ENCODE measurements at places on chromosomes 12 and 14.

GRCh38 chr12:5912437-5913334 lies 32.4 kb downstream of the ANO2 start:
- DNase-seq: no peak

DNA sequence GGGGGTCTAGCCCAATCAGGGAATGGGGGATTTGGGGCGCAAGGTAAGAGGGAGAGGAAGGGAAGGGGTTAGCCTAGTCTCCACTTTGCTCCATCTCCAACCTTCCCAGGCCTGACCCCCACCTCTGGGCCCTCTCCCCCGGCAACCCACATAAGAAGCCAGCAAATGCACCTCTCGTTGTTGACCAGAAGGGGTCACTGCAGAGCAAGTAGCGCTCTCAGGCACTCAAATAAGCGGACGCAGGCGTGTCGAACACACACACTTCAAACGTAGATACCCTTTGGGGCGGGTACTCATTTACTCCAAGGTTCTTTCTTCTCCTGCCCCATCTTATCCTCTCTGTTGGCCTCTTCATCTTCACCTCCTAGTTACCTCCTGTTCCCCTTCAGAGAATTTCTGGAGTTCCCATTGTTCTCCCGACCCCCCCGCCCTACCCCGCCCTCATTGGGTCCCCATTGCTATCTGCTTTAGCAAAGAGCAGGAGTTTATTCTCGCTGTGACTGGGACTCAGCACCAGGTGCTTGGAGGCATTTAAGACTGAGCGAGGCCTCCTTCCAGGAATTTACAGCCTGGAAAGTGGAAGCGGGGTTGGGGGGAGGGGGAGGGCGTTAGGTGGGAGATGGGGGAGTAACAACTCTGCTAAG lies 1.5 kb upstream of the SRRM4 start:
- DNase-seq: no peak

- DNase-seq: no peak
These were observed 123.9 kb upstream of the CCDC198 start for GRCh38 chr14:57617510-57617909.

- DNase-seq: peak; percentile 67
These were observed 30.6 kb upstream of the RPLP0 start for GRCh38 chr12:120231316-120232011.

- no peak for DNase-seq
These were observed 7.4 kb downstream of the ITGB7 start for GRCh38 chr12:53199700-53200099.

DNA sequence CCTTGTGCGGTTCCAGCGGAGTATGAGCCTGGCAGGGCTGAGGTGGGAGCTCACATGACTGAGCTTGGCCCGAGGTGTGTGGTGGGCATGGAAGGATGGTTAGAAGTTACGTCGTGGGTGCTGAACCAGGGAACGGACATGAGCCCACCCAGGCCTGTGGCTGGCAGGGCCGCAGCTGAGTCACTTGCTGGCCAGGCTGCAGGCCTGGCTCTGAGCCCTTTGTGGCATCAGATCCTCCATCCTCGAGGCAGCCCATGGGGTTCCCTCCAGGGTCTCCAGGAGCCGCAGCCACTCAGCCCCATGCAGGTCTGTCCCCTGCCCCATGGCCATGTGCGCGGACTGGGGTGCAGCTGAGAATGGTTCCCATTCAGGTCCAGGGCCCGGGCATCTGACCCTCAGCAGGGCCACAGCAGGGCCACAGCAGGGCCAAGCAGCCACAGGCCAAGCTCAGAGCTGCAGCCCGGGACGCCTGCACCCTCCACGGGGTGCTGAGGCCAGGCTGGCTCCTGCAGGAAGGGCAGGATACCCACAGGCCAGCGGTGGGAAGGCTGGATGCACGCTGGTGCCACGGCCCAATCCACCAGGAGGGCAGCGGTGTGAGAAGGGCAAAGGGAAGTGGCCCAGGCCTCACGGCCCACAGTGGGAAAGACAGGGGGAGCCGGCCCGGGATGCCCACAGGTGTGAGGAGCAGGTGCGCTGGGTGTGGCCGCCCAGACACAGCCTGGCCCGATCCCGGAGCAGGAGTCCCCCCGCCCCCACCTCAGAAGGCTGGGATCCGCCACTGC lies 26.3 kb upstream of the ULK1 start:
- DNase-seq: no peak

GRCh38 chr12:56299308-56299852 lies 750 bp downstream of the CS start:
- no peak for DNase-seq

DNA sequence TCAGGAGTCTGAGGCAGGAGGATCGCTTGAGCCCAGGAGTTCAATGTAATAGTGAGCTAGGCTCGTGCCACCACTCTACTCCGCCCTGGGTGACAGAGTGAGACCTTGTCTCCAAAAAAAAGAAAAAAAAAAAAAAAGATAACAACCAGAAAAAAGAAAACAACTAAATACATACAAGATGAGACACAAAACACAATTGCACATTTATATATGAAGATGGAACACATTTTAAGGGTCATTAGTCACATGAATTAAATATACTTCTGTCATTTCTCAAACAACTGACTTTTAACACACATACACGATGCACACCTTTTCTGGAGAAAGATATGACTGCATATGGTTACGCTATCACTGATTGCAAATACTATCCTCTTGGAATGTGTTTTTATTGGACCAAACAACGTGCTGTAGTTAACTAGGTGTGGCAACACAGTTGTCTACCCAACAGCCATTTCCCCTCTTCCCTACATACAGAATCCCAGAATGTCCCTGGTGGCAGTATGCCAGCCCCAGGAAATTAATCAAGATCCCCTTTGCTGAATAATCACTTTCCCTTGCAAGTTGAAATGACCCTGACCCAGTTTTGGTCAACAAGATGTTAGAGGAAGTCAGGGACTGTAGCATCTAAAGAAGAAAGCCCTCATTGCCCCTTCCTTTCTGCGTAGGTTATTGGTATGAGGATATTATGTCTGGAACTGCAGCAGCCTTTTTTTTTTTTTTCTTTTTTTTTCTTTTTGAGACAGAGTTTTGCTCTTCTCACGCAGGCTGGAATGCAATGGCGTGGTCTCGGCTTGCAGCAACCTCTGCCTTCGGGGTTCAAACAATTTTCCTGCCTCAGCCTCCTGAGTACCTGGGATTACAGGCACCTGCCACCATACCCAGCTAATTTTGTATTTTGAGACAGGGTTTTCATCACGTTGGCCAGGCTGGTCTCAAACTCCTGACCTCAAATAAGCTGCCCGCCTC lies 5.6 kb upstream of the MYL6B start:
- no peak for DNase-seq

GRCh38 chr14:53346988-53347387 lies 193.9 kb upstream of the DDHD1 start:
- DNase-seq: no peak

DNA sequence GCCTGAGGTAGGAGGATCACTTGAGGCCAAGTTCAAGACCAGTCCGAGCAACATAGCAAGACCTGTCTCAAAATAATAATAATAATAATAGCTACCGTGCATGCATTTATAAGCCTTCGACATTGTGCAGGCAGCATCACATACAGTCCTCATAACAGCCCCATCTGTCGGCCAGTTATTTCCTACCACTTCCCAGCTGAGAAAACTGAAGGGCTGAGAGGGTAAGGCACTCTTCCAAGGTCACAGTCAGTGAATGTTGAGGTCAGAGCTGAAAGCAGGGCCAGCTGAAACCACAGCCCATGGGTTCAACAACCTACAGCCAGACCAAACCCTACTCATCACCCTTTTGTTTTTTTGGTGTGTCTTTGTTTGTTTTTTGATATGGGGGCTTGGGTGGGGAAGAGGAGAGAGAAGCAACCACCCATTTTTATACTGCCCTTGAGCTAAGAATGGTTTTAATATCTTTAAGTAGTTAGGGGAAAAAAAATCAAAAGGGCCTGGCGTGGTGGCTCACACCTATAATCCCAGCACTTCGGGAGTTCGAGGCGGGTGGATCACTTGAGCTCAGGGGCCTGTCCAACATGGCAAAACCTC lies 16.8 kb upstream of the ITPK1 start:
- DNase-seq: no peak

- DNase-seq: no peak
These were observed 264.7 kb upstream of the PRICKLE1 start for GRCh38 chr12:42854208-42854607.

DNA sequence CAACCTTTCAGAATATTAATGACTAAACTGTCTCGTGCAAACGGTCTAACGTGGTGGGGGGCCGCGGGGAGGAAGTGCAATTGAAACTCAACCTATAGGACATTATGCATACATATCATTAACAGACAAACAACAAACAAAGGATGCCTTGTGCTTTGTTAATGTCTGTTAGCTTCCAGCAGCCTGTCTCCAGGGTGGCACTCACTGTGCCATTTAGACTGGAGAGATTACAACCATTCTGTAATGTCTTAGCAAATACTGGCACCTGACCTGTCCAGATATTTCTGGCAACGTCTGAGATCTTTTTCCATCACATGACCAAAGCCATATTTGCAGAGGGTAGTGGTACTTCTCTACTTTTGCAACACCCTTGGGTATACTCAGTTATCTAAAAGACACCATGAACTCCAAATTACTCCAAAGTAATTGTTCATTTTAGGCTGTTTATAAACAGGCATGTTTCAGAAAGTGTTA lies 11.6 kb downstream of the BHLHE41 start:
- DNase-seq: no peak

- no peak for DNase-seq
These were observed 57.0 kb downstream of the ZNF664 start for GRCh38 chr12:124030008-124030407.

DNA sequence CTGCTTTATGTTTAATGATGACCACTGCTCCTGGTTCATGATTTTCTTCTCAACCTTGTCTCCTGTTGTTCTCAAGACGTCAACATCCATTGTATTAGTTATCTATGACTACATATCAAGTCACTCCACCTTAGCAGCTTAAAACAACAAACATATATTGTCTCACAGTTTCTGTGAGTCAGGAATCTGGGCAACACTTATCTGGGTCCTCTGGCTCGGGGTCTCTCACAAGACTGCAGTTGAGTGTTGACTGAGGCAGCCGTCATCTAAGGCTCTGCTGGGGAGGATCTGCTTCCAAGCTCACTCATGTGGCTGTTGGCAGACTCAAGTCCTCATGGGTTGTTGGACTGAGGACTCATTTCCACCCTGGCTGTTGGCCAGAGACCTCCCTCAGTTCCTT lies 27.3 kb upstream of the FRS2 start:
- no peak for DNase-seq

GRCh38 chr12:105018012-105018411 lies 31.9 kb downstream of the NOPCHAP1 start:
- no peak for DNase-seq

GRCh38 chr12:94762943-94763342 lies 112.6 kb upstream of the TMCC3 start:
- DNase-seq: no peak

- DNase-seq: no peak
These were observed 32.4 kb downstream of the CCDC59 start for GRCh38 chr12:82325540-82326336.

DNA sequence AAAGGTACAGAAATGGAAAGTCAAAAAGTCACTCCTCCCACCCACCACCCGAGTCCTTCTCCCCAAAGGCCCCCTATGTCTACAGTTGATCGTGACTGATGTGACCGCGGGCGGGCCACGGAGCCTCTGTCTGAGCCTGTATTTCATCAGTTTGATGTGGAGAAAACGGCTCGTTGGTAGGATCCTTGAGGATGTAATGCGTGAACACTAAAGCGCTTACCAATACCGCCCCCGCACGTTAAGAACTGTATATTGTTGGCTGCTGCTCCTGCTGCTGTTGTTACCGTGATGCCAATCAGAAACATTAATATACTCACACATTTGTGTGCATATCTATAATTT lies 24.6 kb upstream of the UBC start:
- DNase-seq: no peak

DNA sequence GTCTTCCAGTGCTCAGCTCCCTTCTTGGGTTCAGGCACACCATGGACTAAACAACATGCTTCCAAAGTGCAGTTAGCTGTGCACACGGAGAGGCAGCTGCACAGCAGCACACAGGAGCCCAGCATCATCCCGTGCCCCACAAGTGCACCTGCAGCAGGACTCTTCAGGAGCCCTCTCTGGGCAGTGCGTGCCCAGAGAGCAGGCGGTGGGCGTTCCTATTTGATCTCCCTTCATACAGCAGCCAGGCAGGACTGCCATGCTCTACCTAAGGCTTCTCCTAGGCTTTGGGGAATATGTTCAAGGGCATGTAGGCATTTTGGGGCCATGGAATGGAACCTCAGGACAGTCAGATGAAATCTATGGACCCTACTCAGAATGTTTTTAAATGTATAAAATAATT lies 35.5 kb downstream of the ANO2 start:
- no peak for DNase-seq

- DNase-seq: no peak
These were observed 204.6 kb upstream of the PLXNC1 start for GRCh38 chr12:93943780-93944179.

- no peak for DNase-seq
These were observed 119.4 kb downstream of the SRGAP1 start for GRCh38 chr12:63963868-63964267.

DNA sequence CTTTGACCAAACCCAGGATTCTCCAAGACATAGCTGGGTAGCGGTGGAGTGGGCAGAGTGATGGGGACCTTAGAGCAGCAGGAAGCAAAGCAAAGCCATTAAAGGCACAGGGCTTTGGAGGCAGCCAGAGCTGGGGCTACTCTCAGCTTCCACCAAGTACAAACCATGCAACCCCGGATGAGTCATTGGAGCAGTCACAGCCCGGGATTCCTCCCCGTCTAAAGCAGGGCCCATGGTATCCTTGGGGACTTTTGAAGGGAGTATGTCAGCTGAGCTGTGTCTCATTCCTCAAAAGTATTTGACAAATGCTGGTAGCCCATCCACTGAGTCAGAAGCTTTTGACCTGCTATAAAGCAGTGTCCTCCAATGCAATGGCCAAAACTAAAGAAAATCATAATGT lies 9.7 kb upstream of the IFI27 start:
- DNase-seq: peak; percentile 45

DNA sequence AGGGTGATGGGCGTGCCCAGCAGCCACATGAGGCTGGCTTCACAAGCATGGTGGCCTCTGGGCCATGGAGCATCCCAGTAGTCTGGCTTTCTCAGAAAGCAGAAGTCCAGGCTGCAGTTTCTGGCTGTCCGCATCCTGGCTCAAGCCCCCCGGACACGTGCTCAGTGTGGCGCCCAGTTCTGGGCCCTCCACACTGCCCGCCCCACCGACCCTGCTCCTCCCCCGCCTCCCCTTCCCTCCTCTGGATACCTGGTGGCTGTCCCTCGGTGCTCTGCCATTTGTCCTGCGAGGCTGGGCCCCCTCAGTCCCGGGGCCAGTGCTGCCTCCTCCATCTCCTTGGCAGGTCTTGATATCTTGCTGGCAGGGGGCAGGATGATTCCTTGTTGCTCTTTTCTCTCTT lies 31.6 kb downstream of the LRCOL1 start:
- no peak for DNase-seq

GRCh38 chr12:15443611-15444010 lies 121.3 kb downstream of the PTPRO start:
- DNase-seq: no peak

- no peak for DNase-seq
These were observed 158.5 kb downstream of the NELL2 start for GRCh38 chr12:44717612-44718011.

GRCh38 chr12:47967461-47968321 lies 4.3 kb downstream of the TMEM106C start:
- peak; percentile 72 for DNase-seq

- no peak for DNase-seq
These were observed 37.6 kb downstream of the ACADS start for GRCh38 chr12:120763250-120763649.

- DNase-seq: no peak
These were observed at the start of gene WNT5B for GRCh38 chr12:1628666-1629337. Gene WNT5B (plus strand): TSS chr12:1629231. CDS start chr12:1631355, 2,124 bp downstream.

GRCh38 chr12:52211716-52212585 lies 20.1 kb upstream of the KRT80 start:
- DNase-seq: no peak
